ENCODE measurements at places on chromosomes 4 and X. TPM values are rescaled to one million over a fixed set of nuclear protein-coding genes. Genes with fewer than 3 reads are reported as not detected.

GRCh38 chr4:142282870-142283431 is 563.1 kb downstream of the INPP4B start:
- ATAC-seq, result no peak

DNA sequence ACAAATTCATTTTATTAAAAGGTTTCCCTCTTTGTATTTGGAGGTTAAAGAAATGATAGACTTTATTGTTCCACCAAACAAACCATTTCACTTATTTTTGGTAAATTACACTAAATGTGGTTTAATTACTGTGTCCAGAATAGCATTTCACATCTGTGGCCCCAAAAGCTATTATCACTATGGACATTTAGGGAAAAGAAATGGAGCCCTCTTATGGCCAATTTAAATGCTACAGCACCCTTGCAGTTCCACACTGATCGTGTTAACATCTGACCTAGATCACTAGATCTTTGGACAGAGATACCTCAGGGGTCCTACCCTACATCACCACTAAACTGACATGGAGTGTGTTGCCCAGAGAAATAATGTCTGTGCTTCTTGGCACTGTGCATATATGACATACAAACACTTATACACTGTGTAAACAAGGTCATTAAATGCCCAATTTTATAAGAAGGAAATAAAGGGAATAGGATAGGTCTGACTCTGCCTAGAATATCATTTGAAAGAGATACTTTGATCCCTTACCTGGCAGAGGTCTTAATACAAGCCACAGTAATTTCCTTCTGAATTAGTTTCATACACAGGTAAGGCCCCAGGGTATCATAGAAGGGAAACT is 163.9 kb downstream of the KDR start:
- ATAC-seq, result peak; percentile 51

DNA sequence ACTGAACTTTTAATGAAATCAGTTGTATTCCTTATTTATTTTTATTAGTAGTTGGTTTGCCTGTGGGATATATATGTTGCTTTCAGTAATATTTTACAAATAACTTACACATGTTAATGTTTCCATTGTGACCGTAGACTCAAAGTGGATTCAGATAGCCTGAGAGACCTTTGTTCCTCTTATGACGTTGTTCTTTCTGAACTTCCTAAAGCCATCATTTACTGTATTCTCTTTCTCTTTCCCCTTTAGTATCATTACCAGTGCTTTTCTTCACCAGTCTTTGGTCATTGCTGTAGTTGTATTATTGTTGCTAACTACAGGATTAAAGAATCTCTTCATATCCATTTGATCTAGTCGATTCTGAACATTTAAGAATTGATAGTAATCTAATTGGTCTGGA is 4.3 kb downstream of the STIM2 start:
- no peak for ATAC-seq

- ATAC-seq, result no peak
Measured at GRCh38 chr4:89213382-89213701, 94.3 kb downstream of the GPRIN3 start.

- no peak for ATAC-seq
Measured at GRCh38 chr4:1378559-1379231, 27.5 kb downstream of the NKX1-1 start.

GRCh38 chrX:40867352-40867751 is 132.0 kb upstream of the MED14 start:
- no peak for ATAC-seq

- no peak for ATAC-seq
Measured at GRCh38 chrX:12366440-12366839, 228.2 kb downstream of the FRMPD4 start.

DNA sequence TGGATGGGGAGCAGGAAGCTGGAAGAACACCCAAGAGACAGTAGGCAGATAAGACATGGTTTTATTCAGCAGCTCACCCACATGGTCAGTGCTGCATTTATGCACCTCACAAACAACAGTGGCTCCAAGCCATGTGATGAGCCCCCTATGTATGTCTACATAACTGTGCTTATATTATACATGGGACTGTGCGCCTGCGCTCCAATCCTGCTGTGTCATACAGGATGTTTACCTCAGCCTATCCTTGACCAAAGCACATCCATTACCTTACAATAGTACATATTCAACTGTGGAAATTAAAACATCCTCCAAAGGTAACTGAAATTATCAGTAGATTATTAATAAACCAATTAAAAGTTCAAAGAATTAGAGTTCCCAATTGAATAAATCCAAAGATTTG is 44.1 kb upstream of the SGMS2 start:
- no peak for ATAC-seq

GRCh38 chrX:71550578-71550977 is 17.7 kb downstream of the OGT start:
- no peak for ATAC-seq

GRCh38 chr4:54677416-54677815 is 19.7 kb downstream of the KIT start:
- ATAC-seq, result no peak

GRCh38 chrX:70134116-70134477 is 850 bp downstream of the IGBP1 start:
- ATAC-seq, result peak; percentile 26

DNA sequence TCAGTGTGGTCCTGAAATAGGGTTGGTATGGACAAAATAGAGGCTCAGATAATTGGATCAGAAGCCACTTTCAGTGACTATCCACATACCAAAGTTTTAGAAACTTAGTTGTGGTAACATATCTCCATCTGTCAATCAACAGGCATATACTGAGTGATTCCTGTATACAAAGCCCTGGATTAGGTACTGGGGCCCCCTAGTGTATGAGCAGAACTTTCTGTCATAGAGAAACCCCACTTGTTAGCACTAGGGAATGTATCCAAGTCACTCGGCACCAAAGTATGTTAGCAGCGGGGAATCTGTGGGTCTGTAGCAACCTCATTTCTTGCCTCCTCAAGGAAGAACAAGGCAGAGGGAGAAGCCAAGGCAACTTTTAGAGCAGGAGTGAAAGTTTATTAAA is 50.7 kb downstream of the MAP7D3 start:
- ATAC-seq, result no peak

DNA sequence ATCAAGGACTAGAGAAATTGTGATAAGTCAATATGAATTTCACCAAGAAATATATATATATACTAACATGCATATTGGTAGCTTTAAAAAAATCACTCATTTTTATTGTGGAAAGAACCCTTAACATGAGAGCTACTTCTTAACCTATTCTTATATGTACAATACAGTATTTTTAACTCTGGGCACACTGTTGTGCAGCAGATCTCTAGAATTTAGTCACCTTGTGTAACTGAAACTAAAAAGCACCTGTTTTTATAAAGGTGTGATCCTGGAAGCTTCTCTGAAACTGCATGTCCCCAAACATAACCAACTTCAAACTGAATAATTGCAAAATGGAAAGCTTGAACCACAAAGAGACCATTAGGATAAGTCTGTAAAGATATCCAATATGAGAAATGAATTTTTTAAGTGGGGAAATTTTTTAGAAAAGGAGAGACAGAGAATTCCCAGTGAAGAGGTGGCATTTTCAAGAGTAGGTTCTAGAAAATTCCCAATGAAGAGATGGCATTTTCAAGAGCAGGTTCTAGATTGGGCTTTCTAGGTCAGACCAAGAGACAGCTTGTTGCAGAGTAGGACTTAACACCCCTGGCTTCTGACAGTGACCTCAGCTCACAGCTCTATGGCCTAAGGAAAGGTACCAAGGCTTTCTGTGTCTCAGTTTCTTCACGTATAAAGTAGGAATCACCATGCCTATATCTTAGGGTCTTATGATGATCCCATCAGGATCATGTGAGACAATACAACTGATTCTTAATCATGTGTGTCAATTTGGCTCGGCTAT is 22.0 kb upstream of the PPARGC1A start:
- ATAC-seq, result no peak

The CABS1 gene
- not detected for total RNA-seq

The DDX60 gene
- total RNA-seq, result 4.8 TPM

The ADGRL3 gene
- total RNA-seq, result 4.1 TPM

The GPR119 gene
- total RNA-seq, result not detected

The PCYT1B gene
- total RNA-seq, result 0.64 TPM

The NPY5R gene
- total RNA-seq, result not detected

Measured in esophagus mucosa (tissue), 1 donor.